ENCODE measurements at places on chromosomes 2 and 18. TPM values are rescaled to one million over a fixed set of nuclear protein-coding genes. Genes with fewer than 3 reads are reported as not detected.
A peak's percentile ranks its signal among the peaks of the same experiment; 100 is the strongest.

DNA sequence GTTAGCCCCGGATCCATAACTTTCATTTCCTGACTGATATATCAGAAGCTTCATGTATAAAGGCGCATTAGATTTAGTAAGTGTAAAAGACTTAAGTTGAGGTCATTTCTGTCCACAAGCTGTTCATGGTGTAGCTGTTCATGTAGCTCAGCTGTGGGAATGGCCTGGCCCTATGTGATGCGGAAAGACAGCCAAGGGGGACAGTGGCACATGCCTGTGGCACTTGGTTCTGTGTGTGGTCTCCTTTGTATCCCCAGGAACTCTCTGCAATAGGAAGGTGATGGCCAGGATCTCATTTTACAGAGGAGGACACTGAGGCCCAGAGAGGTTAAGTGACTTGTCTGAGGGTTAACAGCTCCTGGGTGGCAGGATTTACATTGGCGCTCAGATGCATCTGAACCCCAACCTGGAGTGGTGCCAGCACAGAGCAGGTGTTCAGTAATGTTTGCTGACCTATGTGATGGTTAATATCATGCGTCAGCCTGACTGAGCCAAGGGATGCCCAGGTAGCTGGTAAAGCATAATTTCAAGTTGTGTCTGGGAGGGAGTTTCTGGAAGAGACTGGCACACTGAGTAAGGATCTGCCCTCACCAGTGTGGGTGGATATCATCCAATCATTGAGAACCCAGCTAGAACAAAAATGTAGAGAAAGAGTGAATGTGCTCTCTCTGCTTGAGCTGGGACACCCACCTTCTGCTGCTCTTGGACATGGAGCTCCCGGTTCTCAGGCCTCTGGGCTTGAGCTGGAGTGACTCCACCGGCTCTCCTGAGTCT is 25.4 kb downstream of the HPCAL1 start:
- no peak for DNase-seq

EMX1 gene
- 4.8 TPM for total RNA-seq

GRCh38 chr2:79750321-79750720 is 237.5 kb downstream of the CTNNA2 start:
- no peak for DNase-seq

CCDC150 gene
- 31.9 TPM for total RNA-seq

GRCh38 chr2:128594953-128595677 is 276.4 kb upstream of the HS6ST1 start:
- peak; percentile 8 for DNase-seq

- no peak for DNase-seq
Measured at GRCh38 chr2:128058114-128058513, 30.3 kb upstream of the SAP130 start.

CEP192 gene
- 26.2 TPM for total RNA-seq

FNDC4 gene
- 14.7 TPM for total RNA-seq

RIT2 gene
- total RNA-seq: 2.5 TPM

DTNA gene
- 32.7 TPM for total RNA-seq

- no peak for DNase-seq
Measured at GRCh38 chr2:210445116-210445707, 31.3 kb downstream of the LANCL1 start.

ARHGAP28 gene
- total RNA-seq: 15.4 TPM

MDH1 gene
- total RNA-seq: 353 TPM

- DNase-seq: peak; percentile 48
Measured at GRCh38 chr2:32358111-32358482, 1.3 kb downstream of the BIRC6 start.
